Stimulated activated CD4-positive, alpha-beta T cell treated with anti-CD3 and anti-CD28 coated beads, Interleukin-1b, Interleukin-23, amount 100 ng/mL, for 48 hours (primary cell): ENCODE measurements at places on chromosomes 5 and 9.

DNA sequence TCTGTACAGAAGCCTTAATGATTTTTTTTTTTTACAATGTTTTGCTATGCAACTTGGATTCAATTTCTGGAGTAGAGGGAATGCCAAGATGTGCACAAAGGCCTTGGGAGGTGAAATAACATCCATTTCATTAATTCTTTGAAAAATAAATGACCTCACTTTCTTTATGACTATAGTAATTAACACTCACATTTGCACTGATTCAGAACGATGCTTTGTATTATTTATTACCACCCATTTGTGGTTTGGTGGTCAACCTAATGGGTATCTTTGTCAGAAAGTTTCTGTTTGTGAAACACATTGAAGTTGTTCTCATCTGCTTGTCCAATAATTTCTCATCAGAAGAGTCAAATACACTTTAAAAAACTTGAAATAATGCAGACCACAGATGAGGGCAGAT lies 169.3 kb downstream of the NTRK2 start:
- no peak for DNase-seq

GRCh38 chr9:135606885-135607259 lies 32.5 kb downstream of the GLT6D1 start:
- DNase-seq: no peak

GRCh38 chr5:2557435-2557834 lies 194.0 kb downstream of the IRX2 start:
- no peak for DNase-seq

GRCh38 chr9:104991144-104991953 lies 63.4 kb upstream of the ABCA1 start:
- DNase-seq: peak; percentile 88

DNA sequence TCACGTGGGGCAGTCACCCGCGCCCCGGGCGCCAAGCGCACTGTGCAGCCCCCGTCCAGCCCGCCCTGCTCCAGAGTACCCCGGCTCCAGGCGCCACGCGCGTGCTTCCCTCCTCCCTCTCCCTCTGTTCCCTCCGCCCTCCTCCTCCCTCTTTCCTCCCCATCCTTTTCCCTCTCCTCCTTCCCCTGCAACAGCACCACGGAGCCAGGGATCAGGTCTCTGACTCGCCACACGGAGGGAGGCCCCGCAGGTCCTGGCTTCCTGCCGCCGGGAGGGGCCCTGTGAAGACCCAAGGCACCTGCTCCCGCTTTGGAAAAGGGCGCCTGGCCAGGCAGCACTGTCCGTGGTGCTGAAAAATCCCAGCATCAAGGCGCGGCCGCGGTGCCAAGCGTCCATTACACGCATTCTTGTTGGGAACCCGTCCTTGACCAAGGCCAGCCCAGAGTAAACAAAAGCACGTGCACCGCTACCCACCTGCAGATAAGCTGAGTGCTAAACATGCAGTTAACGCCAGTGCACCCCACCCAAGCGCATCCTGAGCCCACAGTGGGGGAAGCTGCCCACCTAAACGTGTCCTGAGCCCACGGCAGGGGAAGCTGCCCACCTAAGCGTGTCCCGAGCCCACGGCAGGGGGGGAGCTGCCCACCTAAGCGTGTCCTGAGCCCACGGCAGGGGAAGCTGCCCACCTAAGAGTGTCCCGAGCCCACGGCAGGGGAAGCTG lies 21.7 kb downstream of the SLC6A18 start:
- DNase-seq: no peak

DNA sequence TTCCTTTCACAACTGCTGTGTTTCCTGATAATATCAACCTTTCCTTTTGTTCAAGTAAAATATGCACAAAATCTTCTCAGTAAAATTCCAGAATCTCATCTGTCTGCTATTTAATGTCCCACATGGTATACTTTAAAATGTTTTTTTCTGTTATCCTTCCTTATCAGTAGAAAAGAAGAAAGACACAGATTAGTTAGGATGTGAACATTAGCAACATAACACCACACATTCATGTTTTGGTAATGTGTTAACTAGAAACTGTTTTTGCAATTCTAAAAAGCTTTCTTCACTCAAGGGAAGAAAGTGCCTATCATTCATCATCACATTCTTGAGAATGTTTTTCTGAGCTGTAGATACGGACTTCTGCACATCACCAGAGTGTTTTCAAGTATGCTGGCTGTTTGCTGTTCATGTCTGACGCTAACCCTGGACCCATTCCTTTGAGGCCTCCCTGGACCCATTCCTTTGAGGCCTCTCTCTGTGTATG lies 10.5 kb upstream of the ARSB start:
- DNase-seq: no peak

DNA sequence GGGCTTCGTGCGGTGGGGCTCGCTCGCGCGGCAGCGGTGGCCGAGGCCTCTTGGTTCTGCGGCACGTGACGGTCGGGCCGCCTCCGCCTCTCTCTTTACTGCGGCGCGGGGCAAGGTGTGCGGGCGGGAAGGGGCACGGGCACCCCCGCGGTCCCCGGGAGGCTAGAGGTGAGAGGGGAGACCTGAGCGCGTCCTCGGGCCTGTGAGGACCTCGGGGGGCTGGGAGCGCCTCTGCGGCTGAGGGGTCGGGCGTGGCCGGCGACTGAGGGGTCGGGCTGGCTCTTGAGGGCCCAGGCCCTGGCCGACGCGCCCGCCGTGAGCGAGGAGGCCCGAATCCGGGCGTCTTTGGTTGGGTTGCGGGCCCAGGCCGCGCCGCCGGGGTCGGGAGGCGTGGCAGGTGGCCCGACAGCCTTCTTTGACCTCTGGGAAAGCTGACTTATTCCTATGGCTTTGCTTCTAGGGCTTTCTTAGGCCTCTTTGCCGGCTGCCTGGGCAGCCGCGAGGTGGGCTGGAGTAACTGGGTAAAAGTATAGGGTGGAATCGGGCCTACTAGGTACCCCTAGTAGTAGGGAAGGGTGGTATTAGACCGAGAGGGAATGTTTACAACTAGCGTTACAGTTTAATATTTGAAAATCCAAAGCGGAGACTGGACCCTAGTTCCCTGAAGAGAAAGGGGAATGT lies at the start of gene CANX:
Gene CANX (plus strand): TSS at position 33 of the 681 bp plus-strand sequence. CDS start 6,715 bp downstream, outside the sequence.
- no peak for DNase-seq

GRCh38 chr5:169862391-169862811 lies 117.9 kb downstream of the INSYN2B start:
- DNase-seq: no peak

DNA sequence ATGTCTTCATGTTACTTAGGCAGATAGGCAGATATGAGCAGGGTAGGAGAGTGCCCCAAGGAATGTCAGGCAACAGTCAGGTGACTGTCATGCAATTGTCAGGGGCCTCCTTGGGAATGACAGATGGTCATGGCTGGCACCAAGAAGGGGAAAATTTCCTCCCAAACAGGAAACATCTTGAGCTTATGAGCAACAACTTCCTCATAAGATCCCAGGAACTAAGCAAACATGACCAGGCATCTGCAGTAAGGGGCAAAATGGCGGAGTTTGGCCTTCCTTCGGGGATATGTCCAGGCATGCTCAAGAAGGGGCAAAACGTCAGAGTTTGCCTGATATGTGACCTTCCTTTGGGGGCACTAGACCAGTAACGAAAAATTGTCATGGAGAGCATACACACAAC lies 591.8 kb downstream of the PDE4D start:
- no peak for DNase-seq
